Vein endothelial cell (primary cell): ENCODE measurements at places on chromosomes 1 and 21. TPM values are rescaled to one million over a fixed set of nuclear protein-coding genes. Genes with fewer than 3 reads are reported as not detected.

The EFNA3 gene
- total RNA-seq = 1.6 and 3.6 TPM in 2 replicates

The PACC1 gene
- 10.8 and 14.2 TPM in 2 replicates for total RNA-seq

The PPM1J gene
- total RNA-seq = 0.98 and 1.1 TPM in 2 replicates

The MMEL1 gene
- 0.38 and 5.9 TPM in 2 replicates for total RNA-seq

The FCGR2B gene
- total RNA-seq = not detected in 2 replicates

The RHBG gene
- not detected in 2 replicates for total RNA-seq

The UBE2U gene
- total RNA-seq = not detected in 2 replicates

The OR14C36 gene
- not detected in 2 replicates for total RNA-seq

The C8A gene
- not detected in 2 replicates for total RNA-seq

The TMOD4 gene
- total RNA-seq = not detected in 2 replicates

The IVL gene
- not detected in 2 replicates for total RNA-seq

The VANGL2 gene
- not detected in 2 replicates for total RNA-seq

The NMNAT2 gene
- 0.57 and 2.3 TPM in 2 replicates for total RNA-seq

The MDM4 gene
- total RNA-seq = 22.5 and 28.2 TPM in 2 replicates
